Body of pancreas (tissue), 4 donors: ENCODE measurements at places on chromosomes 5 and 9.
A peak's percentile ranks its signal among the peaks of the same experiment; 100 is the strongest.

DNA sequence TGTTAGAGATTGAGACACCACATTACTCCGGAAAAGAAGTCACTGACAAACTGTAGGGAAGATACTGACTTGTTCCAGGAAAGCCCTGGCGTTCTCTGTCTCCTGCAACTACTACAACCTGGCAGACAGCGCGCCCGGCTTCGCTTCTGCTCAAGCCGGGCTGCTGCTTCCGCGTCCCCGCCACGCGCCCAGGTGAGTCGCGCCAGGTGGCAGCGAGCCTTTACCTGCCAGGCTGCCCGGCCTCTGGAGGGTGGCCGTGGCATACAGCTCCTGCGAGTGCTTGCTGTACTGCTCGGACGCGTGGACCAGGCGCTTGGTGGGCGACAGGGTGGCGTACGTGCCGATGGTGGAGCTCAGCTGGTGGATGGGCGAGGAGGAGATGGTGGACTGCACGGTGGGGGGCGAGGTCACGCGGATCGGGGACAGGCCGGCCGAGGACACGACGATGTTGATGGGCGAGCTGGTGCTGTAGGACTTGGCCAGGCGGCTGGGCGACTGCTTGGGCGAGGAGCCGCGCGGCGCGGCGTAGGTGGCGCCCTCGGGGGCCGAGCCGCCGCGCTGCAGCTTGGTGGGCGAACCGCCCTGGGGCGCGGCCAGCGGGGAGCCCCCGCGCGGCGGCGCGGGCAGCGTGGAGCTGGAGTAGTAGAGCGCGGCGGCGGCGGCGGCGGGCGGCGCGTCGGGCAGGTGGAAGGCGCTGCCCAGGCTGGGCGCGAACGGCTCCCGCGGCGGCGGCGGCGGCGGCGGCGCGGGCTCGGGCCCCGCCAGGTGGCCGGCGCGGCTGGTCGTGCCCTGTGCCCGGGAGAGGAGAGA, 519.6 kb downstream of the CTNND2 start:
- no peaks in the 10 kb centered on the region for H3K27me3 ChIP-seq
- H3K4me3 ChIP-seq: no peak overlapping the region
- no peak overlapping the region for H3K27ac ChIP-seq
- no peaks in the 10 kb centered on the region for H3K4me1 ChIP-seq
- no peaks in the 10 kb centered on the region for H3K36me3 ChIP-seq

GRCh38 chr5:32628049-32628844, 42.9 kb downstream of the SUB1 start:
- DNase-seq: no peak
- H3K4me1 ChIP-seq: no peaks in the 10 kb centered on the region
- H3K27ac ChIP-seq: no peak overlapping the region

- DNase-seq: no peak
- H3K4me1 ChIP-seq: peaks cover 27% of the 10 kb centered on the region
- no peak overlapping the region for H3K4me3 ChIP-seq
- H3K27ac ChIP-seq: no peak overlapping the region
- no peaks in the 10 kb centered on the region for H3K27me3 ChIP-seq
Observed at GRCh38 chr5:88671505-88672499, 211.2 kb downstream of the MEF2C start.

DNA sequence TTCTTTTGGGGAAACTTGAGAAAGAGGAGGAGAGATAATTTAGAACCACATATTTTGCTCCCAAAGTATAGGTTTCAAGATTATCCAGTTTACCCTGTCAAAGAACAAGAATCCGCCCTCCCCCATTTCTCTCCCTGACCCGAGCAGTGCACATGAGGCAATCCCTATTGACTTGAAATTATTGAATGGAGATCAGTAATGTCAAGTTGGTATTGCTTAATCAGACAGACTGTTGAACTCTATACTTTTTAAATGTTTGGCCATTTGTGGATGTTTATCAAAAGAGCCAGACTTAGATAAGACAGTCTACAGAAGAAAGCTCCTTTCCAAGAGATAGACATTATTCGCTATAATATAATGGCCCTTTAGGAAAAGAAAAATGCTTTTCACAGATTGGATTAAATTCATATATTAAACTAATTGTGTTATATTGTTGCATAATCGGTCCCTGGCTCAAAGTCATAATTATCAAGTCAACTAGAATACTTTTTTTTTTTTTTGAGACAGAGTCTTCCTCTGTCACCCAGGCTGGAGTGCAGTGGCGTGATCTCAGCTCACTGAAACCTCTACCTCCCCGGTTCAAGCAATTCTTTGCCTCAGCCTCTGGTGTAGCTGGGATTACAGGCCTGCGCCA, 5.3 kb downstream of the SLC25A25 start:
- peaks cover 62% of the 10 kb centered on the region for H3K4me1 ChIP-seq
- DNase-seq: no peak
- H3K36me3 ChIP-seq: no peaks in the 10 kb centered on the region
- no peak overlapping the region for H3K4me3 ChIP-seq

GRCh38 chr5:60522292-60522905, 177.6 kb downstream of the DEPDC1B start:
- no peak for DNase-seq
- no peaks in the 10 kb centered on the region for H3K27me3 ChIP-seq
- H3K36me3 ChIP-seq: no peaks in the 10 kb centered on the region
- H3K27ac ChIP-seq: no peak overlapping the region
- H3K4me1 ChIP-seq: peaks cover 14% of the 10 kb centered on the region

DNA sequence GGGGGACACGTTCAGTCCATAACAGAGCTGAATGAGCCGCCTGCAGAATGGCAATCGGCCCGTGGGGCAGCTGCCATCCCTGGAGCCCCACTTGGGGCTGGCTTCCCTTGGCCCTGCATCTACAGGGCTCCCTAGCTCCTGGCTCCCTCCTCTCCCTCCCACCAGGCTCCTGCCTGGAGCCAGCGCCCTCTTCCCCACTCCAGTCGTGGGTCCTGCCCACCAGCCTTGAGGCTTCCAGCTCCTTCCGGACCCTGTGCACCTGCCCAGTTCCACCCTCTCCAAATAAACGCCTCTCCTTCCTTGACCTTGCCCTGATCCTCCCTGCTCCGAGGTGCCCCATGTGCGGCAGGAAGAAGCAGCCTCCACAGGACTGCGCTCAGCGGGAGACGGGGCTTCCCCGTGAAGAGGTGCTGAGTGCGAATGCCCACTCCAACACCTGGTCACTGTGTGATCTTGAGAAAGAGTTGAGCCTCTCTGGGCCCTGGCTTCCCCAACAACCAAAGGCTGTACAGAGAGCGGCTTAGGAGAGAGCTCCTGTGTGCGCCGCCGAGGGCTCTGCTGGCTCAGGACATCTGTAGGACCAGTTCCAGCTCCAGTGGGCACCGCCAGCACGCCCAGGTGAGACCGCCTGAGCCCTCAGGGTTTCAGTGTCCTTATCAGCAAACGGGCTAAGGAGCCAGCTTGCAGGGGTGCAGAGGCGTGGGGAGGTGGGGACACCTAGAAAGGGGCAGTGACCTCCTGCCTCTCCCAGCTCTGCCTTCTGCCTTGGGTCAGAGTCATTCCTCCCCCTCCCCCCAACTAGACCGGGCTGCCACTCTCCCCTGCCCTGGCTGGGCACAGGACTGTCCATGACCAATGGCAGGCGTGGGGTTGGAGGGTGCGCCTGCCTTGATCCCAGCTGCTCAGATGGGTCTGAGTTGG, 12.1 kb downstream of the C9orf50 start:
- no peaks in the 10 kb centered on the region for H3K27me3 ChIP-seq
- peak overlapping the region; percentile 80 for H3K27ac ChIP-seq
- H3K36me3 ChIP-seq: no peaks in the 10 kb centered on the region
- DNase-seq: no peak
- H3K4me1 ChIP-seq: peaks cover 29% of the 10 kb centered on the region

- no peaks in the 10 kb centered on the region for H3K36me3 ChIP-seq
- no peak overlapping the region for H3K27ac ChIP-seq
- peaks cover 3% of the 10 kb centered on the region for H3K4me1 ChIP-seq
- no peak for DNase-seq
Observed at GRCh38 chr9:93826209-93826608, 128.9 kb downstream of the BARX1 start.

- DNase-seq: no peak
- H3K27ac ChIP-seq: no peak overlapping the region
- no peaks in the 10 kb centered on the region for H3K36me3 ChIP-seq
- no peak overlapping the region for H3K4me3 ChIP-seq
- no peaks in the 10 kb centered on the region for H3K27me3 ChIP-seq
Observed at GRCh38 chr9:94761481-94761880, 35.0 kb downstream of the AOPEP start.

DNA sequence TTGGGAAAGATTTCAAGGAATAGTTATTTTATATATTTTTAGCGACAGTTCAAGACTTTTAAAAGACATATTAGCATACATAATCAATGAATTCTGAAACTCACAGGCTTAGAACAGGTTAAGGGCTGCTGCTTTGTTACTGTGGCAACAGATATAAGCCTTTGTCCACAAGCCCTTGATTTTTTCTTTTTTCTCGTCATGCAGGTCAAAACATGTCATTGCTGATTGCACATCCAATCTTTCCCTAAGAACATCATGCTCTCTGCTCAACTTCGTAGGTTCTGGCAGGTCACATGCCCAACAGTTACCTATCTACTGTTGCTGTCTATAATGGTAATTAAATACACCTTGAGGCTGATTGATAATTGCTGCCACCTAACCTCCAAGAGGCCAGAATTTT, 172.5 kb upstream of the PTPRD start:
- no peak for DNase-seq
- H3K4me3 ChIP-seq: no peak overlapping the region
- H3K4me1 ChIP-seq: no peaks in the 10 kb centered on the region
- no peak overlapping the region for H3K27ac ChIP-seq

DNA sequence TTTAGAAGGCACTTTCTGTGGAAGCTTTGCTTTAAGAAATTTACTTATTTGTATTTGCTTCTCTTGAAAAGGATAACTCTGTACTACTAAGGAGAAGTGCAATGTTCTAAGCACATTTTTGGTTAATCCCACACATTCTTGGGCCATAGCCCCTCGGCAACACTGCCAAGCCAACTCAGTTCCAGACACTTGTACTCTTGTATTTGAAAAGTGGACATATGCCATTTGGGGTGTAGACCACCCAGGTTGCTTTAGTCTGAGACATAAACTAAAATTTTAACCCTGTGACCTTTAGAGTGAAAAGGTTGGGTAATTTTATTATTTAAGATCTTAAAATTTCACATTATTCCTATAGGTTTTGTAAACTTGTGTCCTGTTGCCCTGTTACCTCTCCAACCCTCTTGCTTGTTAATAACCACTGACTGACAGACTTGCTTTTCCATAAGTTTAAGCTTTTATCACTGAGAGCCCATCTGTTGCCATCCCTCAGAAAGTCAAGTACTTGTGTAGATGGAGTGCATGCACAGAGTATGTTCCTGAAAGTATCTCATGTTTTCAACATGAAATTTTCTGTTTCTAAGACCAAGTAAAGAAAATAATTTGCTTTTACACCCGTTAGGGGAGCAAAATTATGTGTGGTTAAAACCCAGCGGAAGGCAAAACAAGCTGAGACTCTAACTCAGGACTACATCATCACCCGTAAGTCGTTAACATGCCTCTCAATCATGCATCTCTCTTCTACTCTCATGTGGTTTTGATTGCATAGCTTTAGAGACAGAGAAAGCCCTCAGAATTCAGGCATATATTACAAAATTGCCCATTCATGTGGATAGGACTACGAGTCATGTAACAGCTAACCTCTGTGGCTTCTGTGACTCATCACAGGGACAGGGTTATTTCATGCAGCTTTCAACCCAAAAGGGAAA, 117.3 kb downstream of the GDNF start:
- H3K4me1 ChIP-seq: peaks cover 9% of the 10 kb centered on the region
- peak; percentile 18 for DNase-seq
- H3K27me3 ChIP-seq: no peaks in the 10 kb centered on the region
- H3K36me3 ChIP-seq: no peaks in the 10 kb centered on the region

DNA sequence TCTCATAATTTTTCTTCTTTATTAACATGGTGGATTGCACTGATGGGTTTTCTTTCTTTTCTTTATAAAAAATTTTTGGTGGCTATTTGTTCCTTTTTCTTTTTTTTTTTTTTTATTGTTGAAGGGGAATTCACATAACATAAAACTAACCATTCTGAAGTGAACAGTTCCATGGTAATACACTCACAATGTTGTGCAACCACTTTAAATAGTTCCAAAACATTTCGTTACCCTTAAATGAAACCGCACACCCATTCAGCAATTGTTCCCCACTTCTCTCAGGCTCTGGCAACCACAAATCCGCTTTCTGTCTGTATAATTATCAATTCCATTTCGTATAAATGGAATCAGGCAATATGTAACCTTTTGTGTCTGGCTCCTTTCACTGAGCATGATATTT, 11.7 kb upstream of the SETX start:
- H3K27ac ChIP-seq: no peak overlapping the region
- H3K4me1 ChIP-seq: no peaks in the 10 kb centered on the region
- no peaks in the 10 kb centered on the region for H3K36me3 ChIP-seq
- H3K27me3 ChIP-seq: no peaks in the 10 kb centered on the region
- no peak for DNase-seq
- no peak overlapping the region for H3K4me3 ChIP-seq

GRCh38 chr9:109730228-109730627, 49.8 kb upstream of the PALM2AKAP2 start:
- H3K4me3 ChIP-seq: no peak overlapping the region
- no peaks in the 10 kb centered on the region for H3K36me3 ChIP-seq
- DNase-seq: no peak
- H3K27me3 ChIP-seq: no peaks in the 10 kb centered on the region

DNA sequence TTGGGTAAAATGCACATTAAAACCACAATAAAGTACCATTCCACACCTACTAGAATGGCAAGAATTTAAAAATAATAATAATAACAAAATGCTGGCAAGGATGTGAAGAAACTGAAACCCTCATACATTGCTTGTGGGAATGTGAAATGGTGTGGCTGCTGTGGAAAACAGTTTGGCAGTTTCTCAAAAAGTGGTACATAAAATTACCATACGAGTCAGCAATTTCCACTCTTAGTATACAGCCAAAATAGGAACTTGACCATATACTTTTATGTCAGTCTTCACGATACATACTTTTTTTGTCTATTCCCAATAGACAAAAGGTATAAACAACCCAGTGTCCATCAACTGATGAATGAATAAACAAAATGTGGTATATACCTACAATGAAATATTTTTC, 15.6 kb downstream of the FKBP15 start:
- H3K4me3 ChIP-seq: no peak overlapping the region
- DNase-seq: no peak
- no peaks in the 10 kb centered on the region for H3K27me3 ChIP-seq
- H3K36me3 ChIP-seq: peaks cover 23% of the 10 kb centered on the region
- H3K27ac ChIP-seq: no peak overlapping the region
- H3K4me1 ChIP-seq: no peaks in the 10 kb centered on the region

GRCh38 chr5:142455856-142456255, 131.0 kb upstream of the SPRY4 start:
- H3K4me1 ChIP-seq: no peaks in the 10 kb centered on the region
- H3K36me3 ChIP-seq: no peaks in the 10 kb centered on the region
- no peak overlapping the region for H3K4me3 ChIP-seq
- DNase-seq: no peak
- H3K27me3 ChIP-seq: no peaks in the 10 kb centered on the region

- H3K4me3 ChIP-seq: no peak overlapping the region
- no peak overlapping the region for H3K27ac ChIP-seq
- H3K27me3 ChIP-seq: no peaks in the 10 kb centered on the region
Observed at GRCh38 chr5:73125289-73125688, 4.9 kb downstream of the TMEM171 start.
